Activated T-helper 9 cell treated with anti-CD3 and anti-CD28 coated beads, Interleukin-2, amount 50 U/mL, for 16 hours (primary cell): ENCODE measurements at places on chromosomes 1 and 21.

DNA sequence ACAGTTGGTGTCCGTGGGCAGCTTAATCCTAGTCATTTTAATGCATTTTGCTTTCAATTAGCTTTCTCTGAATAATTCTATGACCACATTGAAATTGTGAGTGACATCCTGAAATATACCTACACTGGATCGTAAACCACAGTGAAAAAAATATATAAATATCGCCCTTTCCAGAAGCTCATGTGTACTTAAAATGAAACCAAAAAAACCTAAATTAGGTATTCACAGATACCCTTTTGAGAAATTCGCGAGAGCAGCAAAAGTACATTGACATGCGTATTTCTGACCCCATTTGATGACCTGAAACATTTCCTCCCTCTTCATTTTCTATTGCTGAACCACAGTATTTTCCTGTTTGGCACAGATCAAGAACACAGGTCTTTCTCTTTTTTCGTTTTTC, 253.8 kb downstream of the LTN1 start:
- DNase-seq: no peak

DNA sequence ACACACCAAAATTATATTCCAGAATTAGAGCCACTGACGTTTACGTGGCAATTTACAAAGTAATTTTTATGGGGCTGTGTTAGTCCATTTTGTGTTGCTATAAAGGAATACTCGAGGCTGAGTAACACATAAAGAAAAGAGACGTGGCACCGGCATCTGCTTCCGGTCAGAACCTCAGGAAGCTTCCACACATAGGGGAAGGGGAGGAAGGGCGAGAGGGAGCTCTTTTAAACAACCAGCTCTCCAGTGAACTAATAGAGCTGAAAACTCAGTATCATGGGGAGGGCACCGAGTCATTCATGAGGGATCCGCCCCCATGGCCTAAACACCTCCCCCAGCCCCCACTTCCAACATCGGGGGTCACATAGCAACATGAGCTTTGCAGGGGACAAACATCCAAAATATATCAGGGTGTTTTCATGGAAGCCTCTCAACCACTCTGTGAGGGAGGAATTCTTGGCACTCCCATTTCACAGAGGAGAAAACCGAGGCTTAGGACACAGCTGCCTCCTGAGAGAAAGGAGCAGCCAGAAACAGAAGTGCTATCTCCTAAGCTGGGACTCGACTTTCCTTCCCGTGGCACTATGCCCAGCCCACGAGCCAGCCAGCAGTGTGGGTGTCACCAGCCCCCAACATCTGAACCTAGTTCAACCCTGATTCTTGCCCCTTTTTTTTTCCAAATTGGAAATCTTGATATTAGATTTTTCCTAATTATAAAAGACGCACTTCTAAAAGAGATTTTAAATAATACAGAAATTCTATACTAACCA, 29.2 kb downstream of the MIS18A start:
- no peak for DNase-seq

DNA sequence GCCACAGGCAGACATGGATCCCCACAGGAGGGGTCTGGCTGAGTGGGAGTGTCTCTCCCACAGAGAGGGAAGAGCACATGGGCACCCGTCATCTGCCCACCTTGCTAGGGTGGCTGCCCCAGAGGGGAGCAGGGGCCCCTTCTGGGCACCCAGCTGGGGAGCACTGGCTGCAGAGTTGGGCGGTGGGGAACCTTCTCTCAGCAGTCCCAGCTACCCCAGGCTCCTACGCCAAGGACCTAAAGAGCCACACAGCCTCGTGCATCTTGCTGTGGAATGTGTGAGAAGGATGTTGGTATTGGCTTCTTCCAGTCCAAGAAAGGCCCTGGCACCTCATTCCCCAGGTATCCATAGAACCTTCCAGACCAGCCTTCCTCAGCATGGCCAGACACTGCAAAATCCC, 250.6 kb upstream of the VAMP3 start:
- no peak for DNase-seq

GRCh38 chr1:85137660-85138059, 63.2 kb downstream of the SYDE2 start:
- DNase-seq: no peak

- no peak for DNase-seq
These were observed 65.1 kb downstream of the ADARB1 start for GRCh38 chr21:45139473-45139872.

DNA sequence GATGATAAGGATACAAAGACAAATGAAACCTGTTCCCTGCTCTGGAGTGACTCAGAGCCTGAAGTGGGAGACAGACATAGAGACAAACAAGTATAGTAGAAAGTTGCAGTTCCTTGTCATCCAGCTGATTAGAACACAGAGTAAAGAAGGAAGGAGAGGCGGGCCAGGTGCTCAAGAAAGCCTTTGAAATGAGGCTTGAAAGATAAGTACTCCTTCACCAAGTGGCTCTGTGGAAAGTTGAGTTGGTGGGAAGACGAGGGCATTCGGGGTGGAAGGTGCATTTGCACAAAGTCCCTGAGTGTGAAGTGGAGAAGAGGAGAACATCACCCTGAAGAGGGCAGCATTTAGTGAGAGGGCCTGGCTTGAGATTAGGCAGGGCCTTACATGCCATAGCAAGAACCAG, 17.0 kb downstream of the MARK1 start:
- DNase-seq: no peak

- no peak for DNase-seq
These were observed 33.9 kb upstream of the IPO9 start for GRCh38 chr1:201795066-201795465.

DNA sequence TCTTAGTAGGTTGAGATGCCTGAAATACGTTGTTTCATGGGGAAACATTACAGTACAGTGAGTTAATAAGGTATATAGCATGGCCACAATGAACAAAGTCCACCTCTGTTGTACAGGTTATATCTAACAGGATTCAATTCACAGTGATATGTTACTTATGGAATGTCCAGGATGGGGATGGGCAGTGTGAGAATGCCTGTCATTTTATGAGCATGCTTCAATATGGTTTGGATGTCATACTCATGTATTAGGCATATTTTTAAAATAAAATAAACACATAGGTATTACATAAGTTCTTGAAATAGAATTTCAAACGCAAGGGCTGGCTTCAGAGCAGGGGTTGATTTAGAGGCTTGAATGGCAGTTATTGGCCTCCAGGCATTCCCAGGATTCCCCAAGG, 6.1 kb upstream of the PHLDA3 start:
- no peak for DNase-seq

GRCh38 chr1:226979517-226980121, 39.5 kb downstream of the COQ8A start:
- no peak for DNase-seq

GRCh38 chr1:195898373-195898772, 709.9 kb downstream of the KCNT2 start:
- DNase-seq: no peak

DNA sequence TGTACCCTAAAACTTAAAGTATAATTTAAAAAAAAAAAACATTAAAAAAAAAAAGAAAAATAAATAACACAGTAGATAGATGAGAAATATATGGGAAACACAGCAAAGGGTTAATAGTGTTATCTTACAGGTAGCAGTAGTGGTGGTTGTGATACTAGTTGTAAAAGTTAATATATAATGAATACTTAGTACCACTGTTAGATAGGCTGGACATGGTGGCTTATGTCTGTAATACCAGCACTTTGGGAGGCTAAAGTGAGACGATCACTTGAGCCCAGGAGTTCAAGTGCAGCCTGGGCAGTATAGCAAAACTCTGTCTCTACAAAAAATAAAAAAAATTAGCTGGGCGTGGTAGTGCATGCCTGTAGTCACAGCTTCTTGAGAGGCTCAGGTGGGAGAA, 32.6 kb upstream of the CD46 start:
- DNase-seq: no peak

DNA sequence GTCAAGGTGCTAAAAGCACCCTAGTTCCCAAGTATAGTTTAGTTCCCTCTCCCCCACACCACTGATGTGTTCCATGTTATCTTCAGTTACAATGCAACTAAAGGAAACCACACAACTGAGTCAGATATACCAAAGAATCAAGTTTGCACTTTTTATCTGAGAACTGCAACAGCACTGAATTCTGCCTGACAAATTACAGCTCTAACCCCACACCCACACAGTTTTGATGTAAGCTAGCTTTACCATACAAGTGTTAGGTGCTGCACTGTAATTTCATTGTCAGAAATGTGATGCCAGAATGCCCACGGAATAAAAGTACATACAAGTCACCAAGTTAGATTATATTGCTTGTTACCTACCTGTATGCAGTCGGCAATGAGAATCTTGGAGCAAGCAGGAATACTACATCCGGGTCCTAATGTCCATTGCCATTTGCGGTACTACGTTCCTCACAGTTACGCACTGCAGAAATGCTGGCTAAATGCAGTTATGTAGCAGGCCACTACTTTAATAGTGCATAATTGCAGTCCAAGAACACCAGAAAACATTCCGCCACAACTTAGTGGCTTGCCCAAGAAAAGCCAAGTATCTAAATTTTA, 12.1 kb downstream of the SFPQ start:
- no peak for DNase-seq

DNA sequence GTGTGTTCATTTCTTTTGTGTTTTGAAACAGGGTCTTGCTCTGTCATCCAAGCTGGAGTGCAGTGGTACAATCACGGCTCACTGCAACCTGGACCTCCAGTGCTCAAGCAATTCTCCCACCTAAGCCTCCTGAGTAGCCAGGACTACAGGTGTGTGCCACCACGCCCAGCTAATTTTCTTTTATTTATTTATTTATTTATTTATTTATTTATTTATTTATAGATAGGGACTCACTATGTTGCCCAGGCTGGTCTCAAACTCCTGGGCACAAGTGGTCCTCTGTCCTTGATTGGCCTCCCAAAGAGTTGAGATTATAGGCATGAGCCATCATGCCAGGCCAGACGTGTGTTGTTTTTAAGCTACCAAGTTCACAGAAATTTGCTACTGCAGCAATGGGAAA, 43.8 kb upstream of the TLR5 start:
- no peak for DNase-seq
